ENCODE measurements at places on chromosomes 11 and 22.

GRCh38 chr11:23789938-23790371 lies 706.9 kb upstream of the LUZP2 start:
- no peak for DNase-seq

DNA sequence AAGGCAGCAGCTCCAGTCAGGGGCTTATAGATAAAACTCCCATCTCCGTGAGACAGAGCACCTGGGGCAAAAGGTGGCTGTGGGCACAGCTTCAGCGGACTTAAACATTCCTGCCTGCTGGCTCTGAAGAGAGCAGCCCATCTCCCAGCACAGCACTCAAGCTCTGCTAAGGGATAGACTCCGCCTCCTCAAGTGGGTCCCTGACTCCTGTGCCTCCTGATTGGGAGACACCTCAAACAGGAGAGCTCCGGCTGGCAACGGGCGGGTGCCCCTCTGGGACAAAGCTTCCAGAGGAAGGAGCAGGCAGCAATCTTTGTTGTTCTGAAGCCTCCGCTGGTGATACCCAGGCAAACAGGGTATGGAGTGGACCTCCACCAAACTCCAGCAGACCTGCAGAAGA lies 279.4 kb downstream of the LARGE1 start:
- DNase-seq, result no peak

- DNase-seq, result no peak
Observed at GRCh38 chr22:50138988-50139387, 31.5 kb upstream of the PANX2 start.

- DNase-seq, result no peak
Observed at GRCh38 chr11:32526760-32527159, 56.9 kb upstream of the EIF3M start.

GRCh38 chr11:80856066-80856465 lies 1415.2 kb upstream of the TENM4 start:
- DNase-seq, result no peak

All from NCI-H187 treated with DMSO at 0.1 percent for 48 hours (cell line).